ENCODE measurements at places on chromosomes 6 and 20.

- DNase-seq = no peak
These were observed 7.0 kb downstream of the BIRC7 start for GRCh38 chr20:63242736-63243135.

- DNase-seq = no peak
These were observed 3.3 kb upstream of the SLC29A1 start for GRCh38 chr6:44219815-44220784.

DNA sequence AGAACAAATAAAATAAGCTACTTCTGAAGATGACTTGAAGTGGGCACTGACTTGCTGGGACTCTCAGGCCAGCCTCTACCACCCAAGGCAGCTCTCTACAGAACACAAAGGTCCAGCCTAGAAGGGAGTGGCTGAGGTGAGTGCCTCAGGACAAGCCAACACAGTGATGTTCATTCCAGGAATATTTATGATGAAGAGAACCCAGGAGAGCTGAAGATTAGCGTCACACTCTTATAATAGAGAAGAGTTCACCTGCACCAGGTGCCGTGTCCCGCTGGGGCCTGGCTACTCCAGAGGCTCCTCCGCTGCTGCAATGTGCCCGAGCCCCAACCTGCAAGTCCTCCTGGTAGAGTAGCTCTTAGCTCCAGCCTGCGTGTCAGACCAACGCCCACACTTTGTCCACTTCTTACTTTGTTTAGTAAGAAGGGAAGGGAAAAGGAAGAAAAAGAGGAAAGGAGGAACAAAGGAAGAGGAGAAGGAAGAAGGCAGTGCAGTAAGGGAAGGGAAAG is 182.4 kb upstream of the QKI start:
- no peak for DNase-seq

DNA sequence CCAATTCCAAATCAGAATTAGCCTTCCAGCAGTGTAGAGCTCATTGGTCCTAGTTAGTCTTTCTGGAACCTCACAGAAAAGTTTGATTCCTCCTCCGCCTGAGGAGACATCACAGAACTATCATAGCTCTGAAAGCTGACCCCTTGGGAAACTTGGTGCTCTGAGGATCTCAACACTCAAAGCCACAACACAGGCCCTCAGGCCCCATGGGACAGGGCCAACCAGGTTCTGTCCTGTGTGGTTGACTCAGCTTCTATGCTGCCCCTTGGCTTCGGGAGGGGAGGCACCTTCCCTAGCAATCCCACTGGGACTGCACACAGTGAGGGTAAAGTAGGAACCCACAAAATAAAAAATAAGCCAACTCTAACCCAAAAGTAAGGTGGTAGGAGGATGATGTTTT is 237.5 kb upstream of the ECI2 start:
- no peak for DNase-seq

DNA sequence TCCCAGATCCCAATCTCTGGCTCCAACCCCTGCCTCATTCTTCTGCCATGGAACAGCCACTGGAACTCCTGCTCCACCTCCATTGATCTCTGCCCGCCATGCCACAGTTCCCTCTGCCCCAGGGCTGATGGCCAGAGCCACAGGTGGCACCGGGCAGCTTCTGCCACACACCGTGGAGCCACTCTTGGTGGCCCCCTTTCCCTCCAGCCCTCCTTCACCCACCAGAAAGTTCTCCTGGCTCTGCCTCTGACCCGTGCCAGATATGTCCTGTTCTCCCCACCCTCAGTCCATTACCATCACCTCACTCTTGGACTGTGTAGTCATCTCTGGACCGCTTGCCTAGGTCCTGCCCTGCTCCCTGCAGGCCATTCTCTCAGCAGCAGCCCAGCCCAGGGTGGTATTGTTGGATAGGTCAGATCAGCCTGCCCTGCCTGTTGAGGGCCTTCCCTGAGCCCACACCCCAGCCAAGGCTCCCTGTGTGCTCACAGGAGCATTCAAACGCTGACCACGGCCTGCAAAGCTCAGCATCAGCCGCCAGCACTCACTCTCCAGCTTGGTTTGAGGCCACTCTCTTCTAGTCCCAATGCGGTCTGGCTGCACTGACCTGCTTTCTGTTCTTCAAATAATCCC is 16.8 kb upstream of the SYNDIG1 start:
- no peak for DNase-seq

GRCh38 chr6:98833057-98833306 is 1.4 kb upstream of the POU3F2 start:
- DNase-seq = no peak

DNA sequence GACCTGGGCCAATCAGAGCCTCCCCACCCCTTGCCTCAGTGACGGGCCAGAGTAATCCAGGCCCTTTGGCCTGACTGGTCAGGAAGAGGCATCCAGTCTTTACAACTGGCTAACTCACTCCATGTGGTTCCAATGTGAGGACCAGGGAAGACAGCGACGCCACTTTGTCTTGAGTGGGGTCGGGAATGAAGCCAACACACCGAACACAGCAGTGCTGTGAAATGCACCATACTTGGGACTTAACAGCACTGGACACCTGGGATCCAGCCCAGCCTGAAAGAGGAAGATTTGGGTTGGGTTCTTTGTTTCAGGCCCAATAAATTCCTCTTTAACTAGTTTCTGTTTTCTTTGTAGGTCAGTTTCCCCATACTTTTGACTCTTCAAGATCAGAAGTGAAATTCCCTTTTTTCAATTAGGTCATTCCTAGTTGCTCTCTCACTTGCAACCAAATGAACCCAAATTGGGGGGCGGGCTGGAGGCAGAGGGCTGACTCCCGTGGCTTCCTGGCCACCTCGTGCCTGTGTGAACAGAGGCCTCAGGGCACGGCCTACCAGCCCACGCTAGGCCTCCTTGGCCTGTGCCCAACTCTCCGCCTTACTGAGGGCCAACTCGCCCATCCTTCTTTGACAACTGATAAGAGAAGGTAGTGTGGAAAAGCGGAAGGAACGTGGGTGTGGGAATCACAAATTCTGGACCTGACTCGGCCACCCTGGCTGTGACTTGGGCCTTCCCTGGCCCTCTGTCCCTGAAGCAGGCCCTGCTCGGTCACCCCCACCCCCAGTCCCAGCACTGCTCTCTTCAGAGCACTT is 17.1 kb downstream of the SULF2 start:
- DNase-seq = no peak

- no peak for DNase-seq
These were observed 222.4 kb downstream of the TFAP2C start for GRCh38 chr20:56851552-56851951.

DNA sequence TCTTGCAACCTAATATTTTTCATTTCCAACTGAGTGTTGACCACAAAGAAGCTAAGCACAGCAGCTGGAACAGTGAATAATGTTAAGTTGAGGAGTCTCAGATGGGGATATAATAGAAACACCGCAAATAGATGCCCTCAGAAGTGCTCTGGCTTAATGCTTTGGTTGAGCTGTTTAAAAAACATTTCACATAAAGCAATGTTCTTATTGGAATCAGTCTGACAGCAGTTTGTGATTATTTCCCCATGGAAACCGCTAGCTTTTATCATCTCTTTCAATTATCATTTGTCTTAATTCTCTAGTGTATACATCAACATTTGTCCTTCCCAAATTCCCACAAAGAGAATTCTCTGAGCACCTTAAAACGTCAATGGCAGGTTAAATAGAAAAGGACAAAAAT is 30.8 kb downstream of the METTL24 start:
- DNase-seq = no peak

DNA sequence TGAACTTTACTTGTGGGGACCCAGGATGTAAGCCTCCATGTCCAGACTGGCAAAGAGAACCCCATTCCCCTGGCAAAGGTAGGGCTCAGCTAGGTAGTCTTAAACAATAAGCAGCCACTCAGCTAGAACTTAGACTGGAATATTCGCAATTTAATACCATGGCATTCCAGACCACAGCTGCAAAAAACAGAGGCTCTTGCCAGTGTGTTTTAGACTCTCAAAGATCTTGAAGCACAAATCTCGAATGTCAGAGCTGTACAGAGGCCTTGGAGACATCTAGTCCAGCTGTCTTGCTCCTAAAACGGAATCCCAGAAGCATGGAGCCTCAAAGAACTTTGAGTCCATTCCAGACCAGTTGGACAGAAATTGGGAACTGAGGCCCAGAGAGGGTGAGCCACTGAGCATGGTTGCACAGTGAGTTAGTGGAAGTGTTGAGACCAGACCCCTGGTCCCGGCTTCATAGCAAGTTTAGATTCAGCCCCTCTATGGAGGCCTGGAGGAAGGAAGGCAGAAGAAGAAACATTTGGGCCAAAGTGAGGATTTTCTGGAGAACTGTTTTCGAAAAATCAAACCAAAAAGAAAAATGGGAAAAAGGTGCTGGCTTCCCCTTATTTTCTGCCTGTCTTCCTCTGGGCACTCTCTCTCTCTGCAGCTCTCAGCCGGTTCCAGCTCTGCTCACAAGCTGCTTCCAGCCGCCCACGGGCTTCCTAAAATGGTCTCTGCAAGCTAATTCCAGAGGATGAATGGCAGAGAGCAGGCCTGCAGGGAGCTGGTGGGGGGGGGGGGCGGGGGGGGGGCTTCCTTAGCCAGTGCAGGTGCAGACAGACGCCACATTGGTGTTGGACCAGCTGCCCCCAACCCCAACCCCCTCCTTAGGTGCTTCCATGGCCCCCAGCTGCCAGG is 32.4 kb downstream of the AAR2 start:
- DNase-seq = no peak

GRCh38 chr20:24461848-24462247 is 7.6 kb upstream of the SYNDIG1 start:
- DNase-seq = no peak

GRCh38 chr6:147201885-147202515 is 2.2 kb upstream of the STXBP5 start:
- DNase-seq = peak; percentile 37

DNA sequence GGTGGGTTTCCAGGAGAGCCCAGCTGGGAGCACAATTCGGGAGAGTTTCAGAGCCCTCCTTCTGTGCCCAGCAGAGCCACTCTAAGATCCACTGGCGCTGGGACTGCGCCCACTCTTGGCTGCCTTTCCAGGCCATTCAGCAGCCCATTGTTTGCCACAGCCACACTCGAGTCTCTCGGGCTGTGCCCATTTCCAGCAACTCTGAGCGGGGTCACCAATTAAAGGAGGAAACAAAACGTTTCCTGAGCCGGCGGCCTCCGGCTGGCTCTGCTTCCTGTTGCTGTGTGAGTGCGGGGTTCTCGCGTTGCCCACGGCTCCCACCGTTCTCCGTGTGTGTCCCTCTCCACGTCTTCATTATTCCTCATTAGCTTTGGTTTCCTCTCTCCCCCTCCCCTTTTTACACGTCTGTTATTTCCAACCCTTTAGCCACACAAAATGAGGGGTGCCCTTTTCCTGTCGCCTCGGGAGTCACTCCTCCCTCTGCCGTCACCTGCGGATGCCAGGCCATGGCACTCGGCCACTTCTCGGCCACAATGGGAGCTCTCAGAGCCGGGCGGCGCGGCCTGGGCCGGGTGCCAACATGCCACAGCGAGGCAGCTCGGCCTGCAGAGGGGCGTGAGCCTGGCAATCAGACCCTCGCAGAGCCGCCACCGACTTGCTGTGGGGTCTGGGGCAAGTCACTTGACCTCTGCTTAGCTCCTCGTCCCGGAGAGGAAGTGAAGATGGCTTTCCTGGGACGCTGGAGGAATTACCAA is 94.3 kb upstream of the NKX2-2 start:
- no peak for DNase-seq

DNA sequence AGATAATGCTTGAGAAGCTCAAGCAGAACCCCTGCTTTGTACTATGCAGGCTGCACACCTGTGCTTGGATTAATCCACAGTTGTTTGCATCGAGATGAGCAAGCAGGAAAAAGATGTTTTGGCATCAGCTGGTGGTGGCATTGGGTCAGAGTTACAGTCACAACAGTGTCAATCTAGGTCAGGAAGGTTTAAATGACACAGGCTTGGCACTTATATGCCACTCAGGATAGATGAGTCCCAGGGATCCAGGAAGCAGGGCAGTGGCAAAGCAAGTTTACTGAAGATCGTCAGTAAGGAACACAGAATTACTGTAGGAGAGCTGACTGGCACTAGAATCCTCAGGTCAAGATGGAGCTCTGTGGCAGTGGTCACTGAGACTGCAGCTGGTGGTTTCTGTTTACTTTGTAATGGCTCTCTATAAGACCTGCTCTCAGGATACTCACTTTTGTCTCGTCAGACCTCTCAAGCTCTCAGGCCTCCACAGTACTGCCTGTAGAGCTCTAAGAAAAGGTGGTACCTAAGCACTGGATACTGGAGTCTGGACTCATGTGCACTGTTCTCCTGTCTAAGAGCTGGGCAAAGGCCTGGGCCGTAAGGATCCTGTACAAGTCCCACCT is 110.1 kb upstream of the HS3ST5 start:
- DNase-seq = no peak

- DNase-seq = no peak
These were observed 130.7 kb downstream of the AIG1 start for GRCh38 chr6:143191361-143191760.

- DNase-seq = no peak
These were observed 48.7 kb upstream of the DDR1 start for GRCh38 chr6:30835576-30835975.

GRCh38 chr6:148502083-148502772 is 159.6 kb downstream of the SASH1 start:
- DNase-seq = no peak

- no peak for DNase-seq
These were observed 106.4 kb upstream of the KCNG1 start for GRCh38 chr20:51129147-51129776.

- DNase-seq = no peak
These were observed 20.4 kb downstream of the DSTN start for GRCh38 chr20:17590245-17590644.

GRCh38 chr6:70188202-70188601 is 114.7 kb downstream of the COL9A1 start:
- no peak for DNase-seq

DNA sequence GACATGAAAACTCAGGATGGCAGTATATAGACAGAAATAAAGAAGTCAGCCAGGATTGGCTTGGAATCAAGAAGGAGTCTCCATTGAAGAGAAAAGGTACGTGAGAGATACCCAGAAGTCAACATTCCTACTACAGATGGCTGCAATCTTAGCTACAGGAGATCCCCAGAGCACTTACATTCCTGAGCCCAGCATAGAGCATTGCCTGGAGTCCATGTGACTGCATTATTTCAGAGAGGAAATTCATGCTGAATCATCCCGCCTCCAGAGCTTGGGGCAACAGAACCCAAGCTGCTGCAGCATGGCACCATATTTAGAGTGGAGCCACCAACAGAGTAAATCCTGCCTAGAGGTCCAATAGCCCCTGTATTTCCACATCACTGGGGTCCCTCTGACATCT is 125.0 kb upstream of the GRIK2 start:
- DNase-seq = peak; percentile 80

- DNase-seq = no peak
These were observed 680.5 kb downstream of the QKI start for GRCh38 chr6:164095056-164095455.

All from HCEC 1CT (cell line).